Kidney epithelial cell (primary cell): ENCODE measurements at places on chromosomes 5 and 9. TPM values are rescaled to one million over a fixed set of nuclear protein-coding genes. Genes with fewer than 3 reads are reported as not detected.

The CYFIP2 gene
- total RNA-seq: 93.5 and 99.9 TPM in 2 replicates

The CYSRT1 gene
- total RNA-seq: 2.1 and 3.8 TPM in 2 replicates

The NR2F1-AS1 gene
- 5.3 and 9.5 TPM in 2 replicates for total RNA-seq

The ICE1 gene
- total RNA-seq: 28.6 and 30.5 TPM in 2 replicates

The SPIN1 gene
- total RNA-seq: 93.0 and 100 TPM in 2 replicates

The SOHLH1 gene
- not detected in 2 replicates for total RNA-seq

The SLC6A19 gene
- not detected in 2 replicates for total RNA-seq

The PIP5KL1 gene
- total RNA-seq: 3.6 and 4.2 TPM in 2 replicates

The TNC gene
- 289 and 342 TPM in 2 replicates for total RNA-seq

The PCDHA1 gene
- total RNA-seq: not detected in 2 replicates

The PCDHGA4 gene
- 3.5 and 3.6 TPM in 2 replicates for total RNA-seq

The PCDHA13 gene
- 0.21 TPM in 1 of 2 replicates, not detected in the other for total RNA-seq

The GPX8 gene
- total RNA-seq: 42.5 and 59.0 TPM in 2 replicates

The RHOBTB3 gene
- 68.4 and 93.5 TPM in 2 replicates for total RNA-seq

The GRXCR2 gene
- not detected in 2 replicates for total RNA-seq

The TLX3 gene
- 0.14 and 0.58 TPM in 2 replicates for total RNA-seq

The ADAMTS6 gene
- 15.3 and 16.2 TPM in 2 replicates for total RNA-seq

The SPINK13 gene
- not detected in 2 replicates for total RNA-seq

The SLC46A2 gene
- not detected in 2 replicates for total RNA-seq

The UNC13B gene
- 30.0 and 30.1 TPM in 2 replicates for total RNA-seq

The CD180 gene
- 0.04 TPM in 1 of 2 replicates, not detected in the other for total RNA-seq

The CCIN gene
- total RNA-seq: not detected in 2 replicates

The BTNL3 gene
- not detected in 2 replicates for total RNA-seq

The GLRA1 gene
- not detected in 2 replicates for total RNA-seq

The FSTL4 gene
- total RNA-seq: not detected in 2 replicates

The GRIA1 gene
- not detected in 2 replicates for total RNA-seq
